Globus pallidus (tissue), 1 donor: ENCODE measurements at places on chromosomes 6 and 20.

DNA sequence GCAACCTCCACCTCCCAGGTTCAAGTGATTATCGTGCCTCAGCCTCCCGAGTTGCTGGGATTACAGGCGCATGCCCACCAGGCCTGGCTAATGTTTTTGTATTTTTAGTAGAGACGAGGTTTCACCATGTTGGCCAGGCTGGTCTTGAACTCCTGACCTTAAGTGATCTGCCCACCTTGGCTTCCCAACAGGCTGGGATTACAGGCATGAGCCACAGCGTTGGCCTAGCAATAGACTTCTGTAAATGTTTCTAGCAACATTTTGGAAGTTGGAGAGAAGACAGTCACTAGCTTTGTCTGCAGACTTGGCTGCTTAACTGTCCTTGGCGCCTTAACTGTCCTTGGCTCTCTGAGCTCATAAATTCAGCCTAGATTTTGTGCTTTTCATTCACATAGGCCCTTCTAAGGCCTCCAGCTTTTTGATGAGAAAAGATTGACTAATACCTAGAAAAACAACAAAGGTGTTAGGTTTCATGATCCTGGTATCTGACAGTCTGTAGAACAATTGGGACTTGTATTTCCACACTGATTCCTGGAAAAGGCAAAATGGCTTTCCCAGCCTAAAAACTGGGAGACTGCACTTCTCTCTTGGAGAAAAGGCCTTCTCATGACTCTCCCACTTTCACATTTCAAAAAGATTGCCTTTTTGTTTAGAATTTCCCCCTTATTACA is 49.7 kb downstream of the OR2B2 start:
- peak; percentile 45 for DNase-seq

- DNase-seq, result no peak
Observed at GRCh38 chr6:53524455-53524815, 20.5 kb downstream of the GCLC start.

DNA sequence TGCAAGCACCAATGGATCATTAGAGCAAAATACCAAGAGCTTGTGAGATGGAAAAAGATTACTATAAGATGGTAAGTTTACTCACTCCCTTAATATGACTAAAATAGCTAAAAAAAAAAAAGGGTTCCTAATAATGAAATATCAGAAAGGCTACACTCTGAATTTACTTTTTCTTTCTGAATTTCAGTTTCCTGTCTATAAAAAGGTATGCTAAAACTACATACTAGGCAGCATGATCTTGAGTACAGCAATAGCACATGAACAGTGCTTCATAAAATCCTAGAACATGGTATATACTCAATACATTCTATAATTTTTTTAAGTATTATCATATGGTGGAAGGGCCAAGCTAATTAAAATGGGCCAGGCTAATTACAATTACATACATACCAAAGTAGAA is 24.0 kb upstream of the FAM135A start:
- no peak for DNase-seq

DNA sequence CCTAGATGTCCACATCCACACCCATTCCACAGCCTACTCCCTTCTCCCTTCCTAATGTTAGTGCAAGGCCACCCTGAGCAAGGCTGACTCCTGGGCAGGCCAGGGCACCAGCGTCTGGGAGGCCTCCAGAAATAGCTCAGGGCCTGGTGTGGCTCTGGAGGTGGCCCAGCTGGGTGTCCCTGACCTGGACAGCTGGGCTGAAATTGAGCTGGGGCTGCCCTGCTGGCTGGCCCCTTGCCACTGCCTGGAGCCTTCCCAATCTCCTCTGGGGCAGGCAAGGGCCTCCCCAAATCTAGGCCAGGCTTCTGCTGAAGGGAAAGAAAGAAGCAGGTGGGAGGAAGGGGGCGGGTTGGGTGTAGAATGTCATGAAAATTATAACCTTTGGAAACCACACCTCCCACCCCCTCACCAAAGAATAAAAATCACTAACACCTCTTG is 2.1 kb downstream of the FAM110A start:
- DNase-seq, result no peak

DNA sequence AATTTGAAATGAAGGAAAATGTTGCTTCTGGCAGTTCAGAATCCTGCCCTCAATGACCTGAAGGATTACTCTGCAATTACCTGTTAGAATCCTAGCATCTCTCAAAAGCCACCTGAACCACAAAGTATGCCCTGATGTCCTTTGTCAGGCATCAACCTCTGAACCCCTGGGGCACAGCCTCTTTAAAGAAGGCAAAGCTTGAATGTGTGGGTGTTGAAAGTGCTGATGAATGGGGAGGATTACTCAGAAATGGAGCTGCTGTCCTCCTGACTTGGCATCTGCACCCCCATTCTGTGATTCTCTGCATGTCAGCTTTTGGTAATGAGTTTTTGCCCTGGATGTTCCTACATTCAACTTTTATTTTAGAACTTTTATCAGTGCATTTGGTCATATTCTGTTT is 179.2 kb downstream of the PKHD1 start:
- DNase-seq, result no peak

DNA sequence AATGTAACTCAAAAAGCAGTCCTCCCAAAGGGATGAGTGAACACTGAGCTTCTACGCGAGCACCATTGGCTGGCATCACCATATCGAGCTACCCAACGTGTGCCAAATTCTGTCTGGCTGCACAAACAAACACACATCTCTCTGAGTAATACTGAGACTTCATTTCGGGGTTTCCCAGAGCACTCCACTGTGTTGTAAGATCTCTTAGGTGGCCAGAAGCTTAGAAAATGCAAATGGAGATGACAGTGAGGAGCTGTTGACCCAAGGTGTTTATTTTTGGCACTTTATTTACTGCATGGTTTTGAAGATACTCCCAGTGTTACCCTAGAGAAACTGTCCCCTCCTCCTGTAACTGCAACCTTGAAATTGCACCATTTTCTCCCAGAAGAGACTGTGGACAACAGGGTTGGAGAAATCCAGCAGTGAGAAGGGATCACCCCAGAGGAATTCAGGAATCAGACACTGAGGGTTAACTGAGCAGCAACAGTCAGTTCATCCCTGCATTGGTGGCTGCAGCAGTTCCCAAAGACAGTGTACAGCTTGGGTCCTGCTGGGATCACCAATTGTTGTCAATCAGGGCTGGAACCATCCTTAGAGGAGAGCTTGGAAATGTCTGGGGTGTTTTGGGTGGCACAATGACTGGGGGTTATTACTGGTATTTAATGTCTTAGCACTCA is 1.0 kb upstream of the RIPOR2 start:
- DNase-seq, result no peak

GRCh38 chr20:61770113-61770585 is 295.5 kb downstream of the TAF4 start:
- DNase-seq, result no peak

DNA sequence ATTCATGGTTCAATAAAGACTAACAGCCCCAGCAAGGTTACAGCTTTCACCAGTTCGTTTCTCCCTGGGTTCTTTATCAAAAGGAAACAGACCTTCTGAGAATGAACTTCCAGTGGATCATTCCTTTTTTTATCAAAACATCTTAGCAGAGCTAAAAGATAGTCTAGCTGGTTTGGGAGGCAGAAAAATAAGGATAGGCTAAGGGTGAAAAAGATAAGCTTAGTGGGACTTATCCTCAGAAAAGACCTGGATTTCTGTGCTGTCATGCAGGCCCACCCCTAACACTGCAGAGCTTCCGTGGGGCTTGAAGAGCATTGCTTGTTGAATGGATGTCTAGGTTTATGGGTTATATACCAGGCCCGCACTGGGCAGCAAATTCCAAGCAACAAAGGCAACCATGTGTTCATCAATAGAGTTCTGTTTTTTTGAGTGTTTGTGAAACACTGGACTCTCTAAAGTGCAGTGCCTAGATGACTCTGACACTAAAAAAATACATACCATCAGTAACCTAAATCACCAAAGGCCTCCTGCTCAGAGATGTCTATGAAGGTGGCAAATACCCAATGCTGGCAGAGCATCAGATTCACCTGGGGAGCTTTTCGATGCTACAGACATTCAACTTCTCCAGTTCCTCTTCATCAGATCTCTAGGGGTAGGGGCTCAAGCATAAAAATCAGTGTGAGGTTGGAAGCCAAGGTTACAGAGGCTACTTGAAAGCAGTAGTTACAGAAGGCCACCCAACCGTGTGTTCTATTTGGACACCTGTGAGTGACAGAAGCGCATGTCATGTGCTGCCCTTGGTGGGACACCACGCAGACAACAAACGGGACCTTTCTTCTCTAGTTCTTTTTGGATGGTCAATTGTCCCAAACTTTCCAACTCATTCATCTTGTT is 53.0 kb downstream of the TNFAIP3 start:
- DNase-seq, result no peak

GRCh38 chr6:156809034-156809433 is 31.9 kb downstream of the ARID1B start:
- peak; percentile 60 for DNase-seq

- DNase-seq, result no peak
Observed at GRCh38 chr6:36422714-36423100, 19.9 kb downstream of the PXT1 start.

DNA sequence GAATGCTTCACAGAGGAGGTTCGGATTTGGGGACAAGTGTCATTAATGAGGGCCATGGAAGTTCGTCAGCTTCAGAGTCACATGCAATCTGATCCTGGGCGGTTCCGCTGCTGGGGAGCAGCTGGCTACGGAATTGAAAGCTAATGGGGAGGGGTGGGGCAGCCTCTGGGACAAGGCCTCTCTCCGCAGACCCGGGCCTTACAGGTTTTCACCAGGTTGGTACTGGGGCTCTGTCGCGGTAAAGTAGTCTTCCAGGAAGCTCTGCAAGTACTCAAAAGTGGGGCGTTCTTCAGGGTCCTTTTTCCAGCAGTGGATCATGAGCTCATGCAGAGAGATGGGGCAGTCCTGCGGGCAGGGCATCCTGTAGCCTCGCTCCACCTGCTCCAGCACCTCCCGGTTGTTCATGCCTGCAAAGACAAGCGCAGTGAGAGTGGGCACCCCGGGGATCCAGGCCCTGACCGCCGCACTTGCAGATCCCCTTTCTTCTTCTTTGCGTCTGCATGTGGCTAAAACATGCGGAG is 55.9 kb upstream of the TRAF3IP2 start:
- no peak for DNase-seq

DNA sequence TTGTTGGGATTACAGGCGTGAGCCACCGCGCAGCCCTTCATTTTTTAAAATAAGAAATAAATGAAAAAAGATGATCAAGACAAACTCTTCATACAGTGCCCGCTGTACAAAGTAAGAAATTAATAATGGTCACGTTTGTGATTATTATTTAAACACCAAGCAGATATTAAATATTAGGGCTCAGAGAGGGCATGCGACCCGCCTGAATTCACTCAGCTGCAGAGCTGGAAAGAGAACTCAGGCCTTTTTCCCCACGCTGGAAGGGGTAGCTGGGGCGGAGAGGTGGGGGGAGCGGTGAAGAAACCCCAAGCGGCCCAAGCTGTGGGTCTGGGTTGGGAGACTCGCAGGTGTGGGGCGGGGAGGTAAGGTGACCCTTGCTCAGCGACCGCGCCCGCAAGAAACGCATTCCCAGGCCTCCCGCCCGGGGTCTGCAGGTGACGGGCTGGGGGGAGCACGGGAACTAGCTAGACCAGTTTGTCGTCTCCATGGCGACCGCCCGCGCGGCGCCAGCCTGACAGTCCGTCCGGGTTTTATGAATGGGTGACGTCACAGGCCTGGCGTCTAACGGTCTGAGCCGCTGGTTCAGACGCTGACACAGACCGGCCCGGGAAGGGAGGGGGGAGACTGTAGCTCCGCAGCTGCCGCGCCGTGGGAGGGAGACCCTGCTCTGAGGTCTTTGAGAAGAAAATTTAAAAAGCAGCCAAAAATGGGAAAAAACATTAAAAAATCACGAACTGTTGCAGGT is 1.1 kb upstream of the ID1 start:
- peak; percentile 96 for DNase-seq

DNA sequence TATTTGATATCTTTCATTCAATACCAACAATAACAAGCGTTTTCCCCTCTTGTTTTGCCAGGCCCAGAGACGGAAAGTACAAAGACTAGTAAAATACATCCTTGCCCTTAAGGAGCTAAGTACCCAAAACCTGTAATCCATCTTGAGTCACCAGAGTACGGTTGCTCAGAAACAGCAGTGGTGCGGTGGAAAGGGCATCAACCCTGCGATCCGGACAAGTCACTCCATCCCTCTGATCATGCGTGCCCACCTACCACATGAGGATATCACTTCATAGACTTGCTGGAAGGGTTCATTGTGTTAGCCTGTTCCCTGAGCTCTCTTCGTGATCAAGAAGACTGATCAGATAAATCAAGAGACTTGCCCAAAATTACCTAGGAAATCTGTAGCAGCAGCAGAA is 1.9 kb downstream of the TOMM34 start:
- no peak for DNase-seq

- no peak for DNase-seq
Observed at GRCh38 chr6:111653434-111653833, 47.8 kb upstream of the TRAF3IP2 start.

GRCh38 chr6:24778121-24778520 is 3.4 kb downstream of the GMNN start:
- DNase-seq, result no peak

DNA sequence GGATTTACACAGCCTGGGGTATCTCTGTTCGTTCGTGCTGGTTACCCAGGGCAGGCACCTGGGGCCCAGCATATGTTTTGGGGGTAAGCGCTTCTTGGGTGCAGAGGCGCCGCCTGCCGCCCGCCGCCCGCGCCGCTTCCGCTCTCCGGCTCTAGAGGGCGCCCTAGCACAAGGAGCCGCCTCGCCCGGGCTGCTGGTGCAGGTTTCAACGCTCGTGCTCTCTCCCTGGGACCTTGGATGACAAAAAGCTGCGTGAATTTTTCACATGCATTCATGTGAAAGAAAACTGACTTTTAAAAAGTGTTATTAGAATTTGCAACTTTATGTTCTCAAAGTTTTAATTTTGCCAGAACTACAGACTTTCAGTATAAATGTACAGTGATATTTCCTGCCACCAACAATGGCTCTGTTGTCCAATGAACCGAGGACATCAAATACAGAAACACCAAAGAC is 32.5 kb downstream of the PRR18 start:
- peak; percentile 77 for DNase-seq
